ENCODE measurements at places on chromosomes 13 and 19.
A peak's percentile ranks its signal among the peaks of the same experiment; 100 is the strongest.

- DNase-seq, result peak; percentile 84
These were observed 1.5 kb downstream of the ZMYM2 start for GRCh38 chr13:19959831-19960652.

DNA sequence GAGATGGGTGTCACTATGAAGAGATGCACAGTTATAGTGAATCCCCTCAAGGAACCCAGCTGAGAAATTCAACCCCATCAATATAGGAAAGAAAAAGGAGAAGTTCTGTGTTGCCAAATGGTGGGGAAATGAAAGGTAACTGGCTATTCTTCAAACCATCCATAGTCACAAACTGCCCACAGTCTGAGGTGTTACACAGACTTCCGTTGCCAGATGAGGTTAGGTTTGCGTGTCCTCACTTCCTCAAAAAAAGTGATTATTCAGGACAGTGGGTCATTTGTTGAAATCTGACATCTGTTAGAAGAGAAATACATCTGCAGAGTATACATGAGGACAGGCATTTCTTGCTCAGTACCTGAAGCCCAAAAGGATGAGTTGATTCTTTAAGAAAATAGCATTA lies 9.0 kb downstream of the SIGLEC5 start:
- DNase-seq, result no peak

- DNase-seq, result no peak
These were observed 84.3 kb upstream of the UBL3 start for GRCh38 chr13:29934531-29935308.

GRCh38 chr19:49890349-49891311 lies 6.1 kb downstream of the IL4I1 start:
- DNase-seq, result no peak

GRCh38 chr19:57803594-57804325 lies 11.0 kb downstream of the ZNF552 start:
- DNase-seq, result peak; percentile 71

GRCh38 chr13:113349050-113349449 lies 14.9 kb downstream of the GRTP1 start:
- DNase-seq, result no peak

DNA sequence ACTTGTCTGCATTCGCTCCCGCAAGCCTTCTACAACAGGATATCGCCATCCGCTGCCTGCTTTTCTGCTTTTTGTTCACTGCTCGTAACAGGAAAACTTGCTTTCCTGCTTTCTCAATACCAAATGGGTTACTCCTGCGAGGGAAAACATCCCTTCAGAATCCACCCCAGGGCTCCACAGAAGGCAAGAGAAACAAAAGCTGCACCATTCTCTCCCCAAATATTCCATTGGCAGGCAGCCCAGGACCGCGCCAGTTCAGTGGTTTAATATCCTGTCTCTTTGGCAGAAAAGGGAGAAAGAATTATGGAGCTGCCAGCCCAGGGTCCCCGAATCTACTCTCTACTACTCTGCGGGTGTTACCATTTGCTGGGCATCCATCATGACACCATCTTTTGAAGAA lies 84.7 kb upstream of the DOCK9 start:
- DNase-seq, result peak; percentile 52

DNA sequence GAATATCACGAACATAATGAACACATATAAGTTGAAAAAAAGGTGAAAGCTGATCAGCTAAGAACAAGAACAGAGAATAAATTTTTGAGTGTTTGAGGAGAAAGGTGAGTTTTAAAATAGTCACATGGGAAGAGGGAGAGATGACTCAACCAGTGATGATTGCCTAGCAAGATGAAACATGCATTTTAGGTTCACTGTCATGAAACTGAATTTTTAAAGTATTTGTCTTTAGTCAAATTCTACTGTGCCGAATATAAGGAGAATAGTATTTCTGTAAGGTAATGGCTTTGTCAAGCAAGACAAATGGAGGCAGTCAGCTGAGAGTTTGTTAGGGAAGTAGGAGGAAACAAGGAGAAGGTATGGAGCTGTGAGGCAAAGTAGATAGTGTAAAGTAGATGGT lies 2557.4 kb downstream of the PCDH9 start:
- DNase-seq, result no peak

DNA sequence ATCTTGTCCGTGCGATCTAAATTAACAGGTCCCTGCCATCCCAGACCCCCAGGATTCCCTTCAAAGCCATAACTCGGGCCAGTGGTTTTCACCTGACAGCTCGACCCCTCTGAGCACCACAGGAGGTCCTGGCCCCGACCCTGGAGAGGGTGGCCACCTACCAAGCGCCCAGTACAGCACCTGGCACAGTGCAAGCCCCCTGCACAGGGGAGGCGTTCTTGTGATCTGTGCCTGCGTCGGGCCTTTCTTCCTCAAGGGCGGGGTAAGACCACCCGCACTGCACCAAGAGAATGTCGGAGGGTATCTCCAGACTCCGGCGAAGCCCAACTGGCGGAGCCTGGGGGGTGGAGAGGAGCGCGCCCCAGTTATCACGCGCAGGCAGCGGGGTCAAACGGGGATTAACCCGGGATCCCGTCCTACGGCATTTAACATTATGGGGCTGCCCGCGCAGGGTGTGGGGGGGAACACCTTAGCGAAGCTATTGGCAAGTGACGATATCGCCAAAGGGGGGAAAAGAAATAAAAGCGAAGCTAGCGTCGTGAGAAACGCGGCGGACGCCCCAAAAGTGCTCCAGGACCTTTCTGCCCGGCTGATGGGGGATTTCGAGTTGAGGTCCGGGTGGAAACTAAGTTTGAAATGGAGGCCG lies 1.3 kb upstream of the HNRNPL start:
- no peak for DNase-seq

- no peak for DNase-seq
These were observed 5.1 kb upstream of the KLF2 start for GRCh38 chr19:16319481-16319880.

- peak; percentile 37 for DNase-seq
These were observed 12.2 kb downstream of the NFIX start for GRCh38 chr19:13007292-13008045.

DNA sequence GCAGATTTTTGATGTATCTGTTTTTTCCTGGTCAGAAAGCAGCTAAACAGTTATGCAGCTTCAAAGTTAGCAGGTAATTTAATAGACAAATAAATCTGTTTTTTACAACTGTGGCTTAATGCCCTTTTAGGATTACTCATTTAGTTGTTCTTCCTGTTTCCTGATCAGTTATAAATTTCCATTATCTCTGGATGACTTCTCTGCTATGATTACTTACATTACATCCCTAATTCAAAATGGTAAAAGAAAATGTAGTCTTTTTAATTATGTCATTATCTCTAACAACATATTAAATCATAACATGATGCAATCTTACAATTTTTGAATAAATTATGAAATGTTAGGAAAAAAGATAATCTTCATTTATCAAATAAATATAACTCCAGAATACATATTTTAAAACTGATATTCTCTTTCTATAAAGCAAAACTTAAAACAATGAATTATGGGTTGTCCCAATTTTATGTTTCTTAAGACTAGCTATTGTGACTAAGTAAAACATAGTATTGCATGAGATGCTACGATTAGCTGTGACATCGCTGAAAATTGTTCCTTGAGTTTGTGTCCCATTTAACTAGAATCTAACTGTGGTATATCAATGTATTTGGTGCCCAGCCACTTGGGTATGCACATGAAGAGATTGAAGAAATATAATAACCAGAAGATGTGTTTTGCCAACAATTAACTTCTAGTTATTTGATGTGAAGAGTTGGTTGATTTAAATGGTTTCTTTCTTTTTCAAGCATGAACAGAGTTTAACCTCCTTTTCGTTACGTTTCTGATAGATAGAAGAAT lies 605.3 kb upstream of the SPRY2 start:
- no peak for DNase-seq

DNA sequence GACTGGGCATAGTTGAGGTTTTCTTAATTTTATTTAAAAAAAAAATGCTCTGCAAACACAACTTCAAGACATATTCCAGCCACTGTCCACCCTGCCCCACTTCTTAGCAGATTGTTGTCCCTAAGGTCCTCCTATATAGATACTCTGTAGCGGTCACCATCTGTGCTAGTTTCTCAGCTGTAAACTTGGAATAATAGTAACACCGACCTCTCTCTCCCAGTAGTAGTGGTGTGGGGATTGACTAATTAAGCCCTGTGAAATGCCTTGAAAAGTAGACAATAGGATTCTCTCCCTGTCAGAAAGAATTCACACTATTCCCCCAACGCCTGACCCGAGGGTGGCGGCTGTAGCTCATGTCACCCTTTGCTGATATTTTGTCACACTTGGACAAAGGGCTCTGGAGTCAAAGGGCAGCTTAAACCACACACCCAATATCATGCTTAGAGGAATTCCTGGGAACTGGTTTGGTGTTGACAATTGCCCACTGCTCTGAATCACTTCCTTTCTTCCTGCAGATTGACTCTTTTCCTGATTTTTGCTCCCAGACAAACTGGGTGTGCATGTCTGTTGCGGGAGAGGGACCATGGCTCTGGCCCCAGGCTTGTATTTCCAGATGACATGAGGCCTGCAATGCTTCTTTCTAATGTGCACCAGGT lies 9.2 kb upstream of the SERP2 start:
- DNase-seq, result peak; percentile 38

DNA sequence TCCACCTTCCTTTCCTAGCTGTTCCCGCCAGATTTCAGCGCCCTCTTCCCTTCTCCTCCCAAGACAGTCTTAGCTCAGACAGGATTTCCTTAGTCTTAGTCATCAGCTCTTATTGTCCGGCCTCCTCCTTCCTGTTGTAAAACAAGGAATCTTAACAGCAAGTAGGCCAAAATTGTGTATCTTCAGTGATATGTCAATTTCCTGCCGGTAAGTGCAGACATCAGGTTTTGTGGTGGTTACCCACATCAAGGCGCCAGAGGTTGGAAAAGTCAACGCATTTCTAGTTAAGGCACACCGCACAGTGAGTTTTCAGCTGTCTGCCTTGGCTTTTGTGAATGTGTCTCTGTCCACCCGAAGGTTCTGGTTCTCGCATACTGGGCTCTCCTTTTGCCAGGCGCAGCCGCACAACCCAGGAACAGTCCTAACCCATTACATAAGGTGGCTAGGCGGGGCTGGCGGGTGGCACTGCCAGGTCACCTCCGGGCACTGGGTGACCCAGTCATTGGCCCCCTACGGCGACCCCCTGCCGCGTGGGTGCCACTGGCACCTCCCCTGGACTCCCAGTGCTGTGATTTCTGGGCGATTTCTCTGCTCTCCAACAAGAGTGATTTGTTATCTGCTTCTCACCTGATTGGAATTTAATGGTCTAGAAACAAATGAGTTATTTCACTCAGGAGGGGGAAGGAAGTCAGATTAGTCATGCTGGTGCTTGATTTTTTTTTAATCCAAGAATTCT lies 12.9 kb downstream of the COL4A2 start:
- DNase-seq, result peak; percentile 57

DNA sequence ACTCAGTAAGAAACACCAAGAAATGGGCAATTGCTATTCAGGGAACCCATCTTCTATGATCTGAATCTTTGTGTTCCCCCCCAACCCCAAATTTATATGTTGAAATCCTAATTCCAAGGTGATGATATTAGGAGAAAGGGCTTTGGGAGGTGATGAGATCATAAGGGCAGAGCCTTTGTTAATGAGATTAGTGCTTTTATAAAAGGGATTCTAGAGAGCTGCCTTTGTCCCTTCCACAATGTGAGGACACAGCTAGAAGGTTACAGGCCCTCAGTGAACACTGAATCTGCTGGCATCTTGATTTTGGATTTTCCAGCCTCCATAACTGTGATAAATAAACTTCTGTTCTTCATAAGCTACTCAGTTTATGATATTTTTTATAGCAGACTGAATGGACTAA lies 376.0 kb downstream of the DIAPH3 start:
- DNase-seq, result no peak

GRCh38 chr19:10603084-10603872 lies 16.2 kb upstream of the AP1M2 start:
- no peak for DNase-seq

DNA sequence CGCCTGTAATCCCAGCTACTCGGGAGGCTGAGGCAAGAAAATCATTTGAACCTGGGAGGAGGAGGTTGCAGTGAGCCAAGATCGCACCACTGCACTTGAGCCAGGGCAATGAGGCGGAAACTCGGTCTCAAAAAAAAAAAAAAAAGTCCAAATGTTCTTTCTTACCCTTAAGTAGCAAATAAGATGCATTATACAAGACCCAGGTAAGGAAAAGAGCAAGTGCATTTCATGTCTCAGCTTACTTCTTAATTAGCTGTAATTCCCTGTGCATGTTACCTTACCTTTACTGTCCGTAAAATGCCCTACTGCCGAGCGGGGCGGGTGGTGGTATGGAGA lies 3.8 kb upstream of the ZNF681 start:
- no peak for DNase-seq

DNA sequence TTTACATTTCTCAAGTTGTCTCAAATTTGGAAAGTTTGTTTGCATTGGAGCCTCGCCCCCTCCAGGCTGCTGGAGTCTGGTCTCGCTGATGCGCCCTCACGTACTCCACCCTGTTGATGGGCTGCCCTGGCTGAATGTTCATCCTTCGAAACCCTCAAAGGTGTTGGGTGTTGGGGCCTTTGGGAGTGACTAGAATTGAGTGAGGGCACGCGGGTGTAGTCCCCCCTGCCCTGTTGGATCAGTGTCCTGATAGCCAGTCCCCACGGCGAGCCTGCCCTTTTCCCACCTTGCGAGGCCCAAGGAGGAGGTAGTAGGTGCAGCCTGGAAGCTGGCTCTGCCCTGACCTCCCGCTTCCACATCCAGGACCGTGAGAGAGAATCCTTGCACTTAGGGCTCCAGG lies 14.8 kb downstream of the TFDP1 start:
- DNase-seq, result no peak

DNA sequence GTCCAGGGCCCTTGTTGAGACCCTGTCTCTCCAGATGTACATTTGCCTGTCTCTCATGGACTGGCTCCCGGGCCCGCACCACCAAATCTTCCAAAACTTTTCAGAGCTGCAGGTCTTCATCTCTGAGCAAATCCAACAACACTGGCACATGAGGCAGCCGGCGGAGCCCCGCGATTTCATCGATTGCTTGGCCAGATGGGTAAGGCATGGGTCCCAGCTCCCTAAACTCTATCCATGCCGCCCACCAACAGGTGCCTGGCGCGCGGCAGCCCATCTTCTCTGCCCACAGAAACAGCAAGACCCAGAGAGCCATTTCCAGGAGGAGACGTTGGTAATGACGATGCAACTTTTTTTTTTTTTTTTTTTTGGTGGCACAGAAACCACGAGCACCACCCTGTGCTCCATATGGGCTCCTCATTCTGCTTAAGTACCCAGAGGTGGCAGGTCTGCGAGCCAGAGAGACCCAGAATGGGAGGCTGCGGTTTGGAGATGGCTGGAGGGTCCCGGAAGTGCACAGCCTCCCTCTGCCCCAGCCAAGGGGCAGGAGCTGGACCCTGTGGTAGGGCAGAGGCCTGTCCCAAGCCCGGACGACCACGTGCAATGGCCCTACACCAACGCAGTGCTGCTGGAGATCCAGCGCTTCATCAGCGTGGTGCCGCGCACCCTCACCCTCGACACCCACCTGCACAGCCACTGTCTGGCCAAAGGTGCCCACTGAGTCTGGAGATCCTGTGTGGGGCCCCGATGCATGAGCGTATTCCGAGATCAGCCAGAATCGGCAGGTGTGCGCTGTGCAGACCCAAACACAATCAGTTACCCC lies 22.6 kb downstream of the CYP2F1 start:
- no peak for DNase-seq

GRCh38 chr13:51688937-51689662 lies 104.8 kb downstream of the WDFY2 start:
- no peak for DNase-seq
